ENCODE measurements at places on chromosomes 1 and 21. TPM values are rescaled to one million over a fixed set of nuclear protein-coding genes. Genes with fewer than 3 reads are reported as not detected.

- DNase-seq = no peak
Observed at GRCh38 chr1:229769006-229769405, 143.0 kb downstream of the URB2 start.

DNA sequence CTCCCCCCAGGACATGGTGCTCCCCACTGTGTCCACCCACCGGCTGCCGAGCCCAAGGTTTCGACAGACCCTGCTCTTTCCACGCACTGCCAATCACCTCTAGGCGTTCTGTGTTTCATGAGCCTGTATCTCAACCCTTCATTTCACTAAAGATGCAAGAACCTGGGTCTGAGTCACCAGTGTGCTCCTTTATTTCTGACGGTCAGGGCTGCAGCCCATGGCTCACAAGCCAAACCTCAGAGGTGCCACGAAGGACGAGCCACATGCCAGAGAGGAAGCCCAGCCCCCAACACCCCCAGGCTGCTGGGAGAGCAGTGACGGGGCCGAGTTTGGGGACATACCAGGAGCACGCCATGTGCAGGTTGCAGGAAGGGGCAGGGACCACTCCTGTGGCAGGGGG is 79.2 kb upstream of the ARHGEF16 start:
- DNase-seq = no peak

DNA sequence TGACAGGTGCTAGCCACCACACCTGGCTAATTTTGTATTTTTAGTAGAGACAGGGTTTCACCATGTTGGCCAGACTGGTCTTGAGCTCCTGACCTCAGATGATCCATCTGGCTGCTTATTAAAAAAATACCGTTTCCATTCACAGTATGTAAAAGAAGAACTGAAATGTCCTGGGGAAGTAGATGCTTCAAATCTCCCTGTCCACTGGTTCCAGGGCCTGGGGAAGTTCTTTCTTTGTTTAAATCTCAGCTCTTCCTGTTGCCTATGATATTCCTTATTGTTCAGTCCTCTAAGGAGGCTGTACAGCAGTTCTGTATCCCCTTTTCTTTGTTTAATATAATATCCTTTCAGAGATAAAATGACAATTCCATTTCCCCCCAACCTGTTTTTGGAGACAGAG is 47.4 kb downstream of the ZMYM1 start:
- no peak for DNase-seq

- no peak for DNase-seq
Observed at GRCh38 chr1:3899754-3900149, 320 bp downstream of the C1orf174 start.

DNA sequence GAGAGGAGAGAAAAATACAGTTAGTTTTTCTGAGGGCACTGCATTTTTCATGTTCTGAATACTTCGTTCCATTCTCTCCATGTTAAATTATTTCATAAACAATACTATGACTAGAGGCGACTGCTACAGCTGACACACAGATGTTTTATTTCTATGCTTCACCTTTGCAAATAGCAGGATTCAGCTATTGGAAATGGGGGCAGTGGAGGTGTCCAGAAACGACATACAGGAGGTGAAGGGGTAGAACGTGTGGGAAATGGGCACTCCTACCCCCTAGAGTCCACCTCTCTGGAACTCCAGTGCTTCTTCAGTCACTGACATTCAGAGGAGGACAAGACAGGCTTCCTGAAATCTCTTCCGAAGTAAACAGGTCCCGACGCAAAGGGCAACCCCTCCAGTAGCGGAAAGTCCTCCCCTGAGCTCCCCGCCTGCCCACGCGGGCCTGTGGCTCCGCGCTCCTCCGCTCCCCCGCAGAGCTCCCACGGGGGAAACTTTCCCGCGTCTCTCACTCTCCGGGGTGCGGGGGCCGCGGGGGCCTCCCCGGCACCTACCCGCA is 480 bp downstream of the DPYD start:
- peak; percentile 6 for DNase-seq

- DNase-seq = peak; percentile 65
Observed at GRCh38 chr1:42784946-42785693, at the start of gene TMEM269. TSS of gene TMEM269 (plus strand) at chr1:42784991. CDS start at chr1:42789894, 4,903 bp downstream.

- DNase-seq = no peak
Observed at GRCh38 chr21:26565546-26565945, 7.5 kb downstream of the CYYR1 start.

GRCh38 chr1:89611721-89612120 is 21.2 kb upstream of the LRRC8C start:
- no peak for DNase-seq

DNA sequence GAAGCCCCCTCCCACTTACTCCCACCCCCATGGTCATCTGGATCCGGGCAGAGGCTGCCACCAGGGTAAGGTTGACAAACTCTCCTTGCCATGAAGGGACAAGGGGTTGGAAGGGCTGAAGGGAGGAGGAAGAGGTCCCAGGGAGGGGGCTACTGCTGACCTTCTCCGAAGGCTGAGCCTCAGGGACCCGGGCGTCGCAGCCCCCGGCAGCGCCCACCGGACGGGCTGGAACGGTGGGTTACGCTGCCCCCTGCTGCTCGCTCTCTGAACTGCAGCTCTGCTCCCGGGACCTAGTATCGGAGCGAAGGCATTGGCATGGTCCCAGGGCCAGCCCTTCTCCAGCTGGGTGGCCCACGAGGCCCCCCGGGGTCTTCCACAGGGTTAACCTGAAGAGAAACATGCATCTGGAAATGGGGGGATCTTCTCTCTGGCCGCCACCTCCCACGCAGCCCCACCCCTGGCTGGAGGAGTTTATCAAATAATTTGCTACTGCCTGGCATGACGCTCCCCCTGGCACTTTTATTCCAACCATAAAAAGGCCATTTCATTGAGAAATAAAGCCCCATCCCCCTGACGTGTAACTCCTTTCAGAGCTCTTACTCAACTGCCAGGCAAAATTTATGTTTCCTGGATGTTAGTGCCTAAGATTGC is 70.4 kb upstream of the TARDBP start:
- DNase-seq = peak; percentile 78

GRCh38 chr21:45985471-45986315 is 4.1 kb downstream of the COL6A1 start:
- DNase-seq = no peak

- no peak for DNase-seq
Observed at GRCh38 chr1:59318271-59318860, 21.5 kb downstream of the FGGY start.

DNA sequence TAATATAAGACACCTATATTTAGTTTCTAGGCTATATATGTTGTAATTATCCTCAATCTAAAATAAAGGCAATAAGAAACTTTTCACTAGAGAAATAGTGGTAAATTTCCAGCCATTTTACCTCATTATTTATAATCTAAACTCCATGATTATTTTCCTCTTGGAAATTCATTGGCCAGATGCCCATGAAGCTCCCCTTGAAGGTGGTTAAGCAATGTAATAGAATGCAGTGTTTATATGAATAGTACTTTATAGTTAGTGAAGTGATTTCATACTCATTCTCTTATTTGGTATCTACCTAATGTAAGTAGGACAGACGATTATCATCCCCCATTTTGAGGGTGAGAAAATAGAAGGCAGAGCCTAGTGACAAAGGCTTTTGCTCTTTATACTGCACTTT is 26.5 kb downstream of the NFYC start:
- DNase-seq = no peak

DNA sequence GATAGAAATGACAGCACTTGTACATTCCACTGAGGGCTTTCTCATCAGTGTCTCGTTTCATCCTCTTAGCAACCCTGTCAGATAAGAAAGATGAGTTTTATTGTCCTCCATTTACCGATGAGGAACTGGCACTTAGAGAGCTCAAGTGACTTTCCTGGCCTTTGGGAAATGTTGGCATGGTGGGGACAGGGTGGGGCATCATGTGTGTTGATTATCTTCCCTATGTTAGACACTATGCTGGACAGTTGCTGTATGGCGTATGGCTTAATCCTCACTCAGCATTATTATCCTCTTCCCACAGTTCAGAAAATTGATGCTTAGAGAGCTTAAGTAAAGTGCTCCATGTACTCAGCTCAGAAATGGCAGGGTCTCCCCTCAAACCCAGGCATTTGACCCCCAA is 163.2 kb downstream of the CAMTA1 start:
- no peak for DNase-seq

DNA sequence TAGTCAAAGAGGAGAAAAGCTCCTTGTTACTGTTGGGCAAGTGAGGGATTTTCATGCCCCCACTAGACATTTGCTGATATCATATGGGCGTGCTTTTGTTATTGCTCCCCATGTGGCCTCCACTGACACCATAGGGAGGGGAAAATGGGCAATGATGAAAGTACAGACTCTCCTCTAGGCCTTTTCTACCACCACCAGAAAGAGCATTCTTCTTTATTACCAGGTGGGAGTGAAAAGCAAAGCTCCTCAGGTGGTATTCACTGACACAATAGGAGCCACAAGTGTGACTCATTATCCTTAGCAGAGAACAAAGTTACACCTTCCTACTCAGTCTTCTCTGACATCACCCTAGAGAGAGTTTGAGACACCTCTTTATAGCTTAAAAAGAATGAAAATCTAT is 667.1 kb downstream of the LTN1 start:
- no peak for DNase-seq

- DNase-seq = no peak
Observed at GRCh38 chr1:162779043-162779442, 11.5 kb upstream of the HSD17B7 start.

- no peak for DNase-seq
Observed at GRCh38 chr1:23194119-23194984, 22.9 kb downstream of the HTR1D start.

GRCh38 chr1:179175011-179175841 is 54.3 kb downstream of the ABL2 start:
- DNase-seq = peak; percentile 12

DNA sequence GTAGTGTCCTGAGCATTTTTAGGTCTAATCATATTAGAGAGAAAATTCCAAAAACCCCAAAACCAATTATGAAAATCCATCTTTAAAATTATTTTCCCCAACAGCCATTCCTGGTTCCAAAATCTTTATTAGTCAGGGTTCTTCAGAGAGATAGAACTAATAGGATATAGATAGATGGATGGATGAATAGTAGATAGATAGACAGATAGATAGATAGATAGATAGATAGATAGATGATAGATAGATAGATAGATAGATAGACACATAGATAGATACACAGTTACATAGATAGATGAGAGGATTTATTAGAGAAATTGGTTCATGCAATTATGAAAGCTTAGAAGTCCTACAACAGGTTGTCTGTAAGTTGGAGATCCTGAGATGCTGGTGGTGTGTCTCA is 122.7 kb upstream of the POGK start:
- DNase-seq = no peak

- no peak for DNase-seq
Observed at GRCh38 chr1:8073112-8073855, 47.2 kb upstream of the ERRFI1 start.

- DNase-seq = no peak
Observed at GRCh38 chr1:153941826-153942725, 4.4 kb downstream of the DENND4B start.

- DNase-seq = peak; percentile 88
Observed at GRCh38 chr1:150213170-150214098, 22.5 kb downstream of the ANP32E start.

DNA sequence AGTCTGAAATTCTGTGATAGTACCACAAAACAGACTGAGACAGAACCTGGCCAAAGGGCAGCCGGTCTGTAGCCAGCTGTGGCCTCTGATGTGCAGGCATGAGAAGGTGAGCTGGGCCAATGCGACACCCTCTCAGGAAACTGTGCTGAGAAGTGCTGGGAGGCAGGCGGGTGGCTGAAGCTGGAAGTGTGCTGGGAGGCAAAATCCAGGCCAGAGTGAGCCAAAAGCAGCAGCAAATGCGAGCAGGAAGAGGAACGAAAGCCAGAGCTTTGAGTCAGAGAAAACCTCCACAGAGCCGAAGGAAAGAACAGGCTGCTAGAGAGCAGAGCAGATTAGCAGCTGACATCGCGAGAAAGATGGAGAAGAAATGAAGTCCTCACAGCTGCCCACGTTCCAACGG is 10.2 kb upstream of the ATP13A2 start:
- no peak for DNase-seq

DNA sequence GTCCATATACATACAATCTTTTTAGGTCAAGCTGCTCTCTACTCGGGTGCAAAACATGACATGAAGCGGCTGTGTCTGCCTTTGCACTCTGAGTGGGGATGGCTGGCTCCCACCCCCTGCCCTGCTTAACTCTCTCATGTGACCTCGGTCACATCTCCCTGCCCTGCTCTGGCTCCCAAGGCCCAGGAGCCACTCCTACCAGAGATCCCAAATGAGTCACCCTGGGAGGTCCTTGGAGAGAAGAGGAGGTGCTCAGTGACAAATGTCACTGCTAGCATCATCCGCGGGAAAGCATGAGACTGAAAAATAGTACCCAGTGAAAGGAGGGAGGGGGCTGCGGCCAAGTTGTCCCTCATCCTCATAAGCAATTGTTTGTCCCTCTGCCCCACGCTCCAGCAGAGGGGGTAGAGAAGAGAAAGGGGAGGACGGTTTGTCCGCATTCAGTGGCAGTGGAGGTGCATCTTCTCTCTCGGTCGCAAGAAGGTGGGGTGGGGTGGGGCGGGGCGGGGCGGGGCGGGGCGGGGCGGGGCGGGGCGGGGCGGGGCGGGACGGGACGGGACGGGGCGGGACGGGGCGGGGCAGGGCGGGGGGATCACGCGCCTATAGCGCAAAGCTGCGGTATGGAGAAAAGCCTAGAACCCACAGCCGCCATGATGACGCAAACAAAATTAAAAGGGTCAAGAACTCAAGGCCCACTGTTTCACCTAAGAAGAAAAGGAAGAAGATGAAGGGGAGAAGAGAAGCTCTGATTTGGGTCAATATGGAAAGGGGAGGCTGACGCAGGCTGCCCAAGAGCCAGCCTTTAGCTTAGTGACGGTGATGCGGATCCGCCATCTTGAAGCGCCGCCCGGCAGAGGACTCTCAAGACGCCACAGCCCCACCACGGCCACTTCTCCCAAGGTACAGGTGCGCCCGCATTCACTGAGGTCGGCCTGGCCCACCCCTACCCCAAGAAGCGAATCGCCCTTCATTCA is 66.2 kb downstream of the CD46 start:
- DNase-seq = no peak

DNA sequence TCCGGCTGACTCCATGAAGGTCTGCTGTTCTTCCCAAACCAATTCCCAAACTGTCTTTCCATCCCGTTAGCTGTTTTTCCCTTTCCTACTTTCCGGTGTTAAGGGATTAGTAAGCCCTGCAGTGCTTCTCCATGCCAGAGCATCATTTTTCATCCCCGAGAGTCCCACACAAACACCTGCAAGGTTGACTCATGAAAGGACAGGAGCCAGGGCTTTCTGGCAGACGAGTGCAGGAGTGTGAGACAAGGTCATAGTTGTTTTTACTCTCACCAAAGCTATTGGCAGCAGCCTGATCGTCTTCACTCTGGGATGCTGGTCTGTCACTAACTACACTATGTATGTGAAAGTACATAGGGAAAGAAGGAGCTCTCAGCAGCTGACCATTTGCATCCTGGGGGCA is 10.2 kb upstream of the BECN2 start:
- DNase-seq = no peak

GRCh38 chr1:26991310-26992116 is 2.0 kb upstream of the TRNP1 start:
- peak; percentile 16 for DNase-seq

KTI12 gene
- total RNA-seq = 9.0 TPM

CNIH4 gene
- 39.1 TPM for total RNA-seq

TLCD4 gene
- 15.9 TPM for total RNA-seq

LCE3A gene
- total RNA-seq = not detected

CYP4Z1 gene
- total RNA-seq = 0.41 TPM

NHLH1 gene
- 0.41 TPM for total RNA-seq

TIAM1 gene
- total RNA-seq = 26.5 TPM

PODN gene
- total RNA-seq = 0.82 TPM
